ENCODE measurements at places on chromosomes 1 and 21. TPM values are rescaled to one million over a fixed set of nuclear protein-coding genes. Genes with fewer than 3 reads are reported as not detected.

GRCh38 chr21:38496224-38496623 is 2.1 kb downstream of the ERG start:
- peaks cover 32% of the 10 kb centered on the region for H3K27me3 ChIP-seq
- H3K4me3 ChIP-seq = no peak overlapping the region
- no peaks in the 10 kb centered on the region for H3K4me1 ChIP-seq
- DNase-seq = no peak

DNA sequence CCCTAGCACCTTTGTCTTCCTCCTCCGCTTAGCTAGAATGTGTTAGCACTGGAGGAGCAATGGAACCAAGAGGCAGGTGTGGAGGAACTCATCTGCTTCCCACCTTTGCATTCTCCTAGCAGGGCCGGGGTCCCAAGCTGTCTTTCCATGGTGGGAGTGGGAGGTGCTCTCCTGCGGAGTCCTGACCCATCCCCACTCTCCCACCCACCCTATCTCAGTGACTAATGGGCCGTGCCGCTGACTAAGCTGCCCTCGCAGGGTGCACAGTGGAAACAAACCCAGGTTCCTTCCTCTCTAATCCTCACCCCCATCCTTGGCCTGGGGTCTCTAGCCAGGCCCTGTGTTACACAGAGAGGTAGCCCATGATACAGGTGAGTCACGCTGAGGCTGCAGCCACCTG is 177.5 kb downstream of the HIVEP3 start:
- H3K4me1 ChIP-seq = peaks cover 30% of the 10 kb centered on the region
- no peaks in the 10 kb centered on the region for H3K27me3 ChIP-seq
- H3K4me3 ChIP-seq = no peak overlapping the region
- H3K36me3 ChIP-seq = no peaks in the 10 kb centered on the region

DNA sequence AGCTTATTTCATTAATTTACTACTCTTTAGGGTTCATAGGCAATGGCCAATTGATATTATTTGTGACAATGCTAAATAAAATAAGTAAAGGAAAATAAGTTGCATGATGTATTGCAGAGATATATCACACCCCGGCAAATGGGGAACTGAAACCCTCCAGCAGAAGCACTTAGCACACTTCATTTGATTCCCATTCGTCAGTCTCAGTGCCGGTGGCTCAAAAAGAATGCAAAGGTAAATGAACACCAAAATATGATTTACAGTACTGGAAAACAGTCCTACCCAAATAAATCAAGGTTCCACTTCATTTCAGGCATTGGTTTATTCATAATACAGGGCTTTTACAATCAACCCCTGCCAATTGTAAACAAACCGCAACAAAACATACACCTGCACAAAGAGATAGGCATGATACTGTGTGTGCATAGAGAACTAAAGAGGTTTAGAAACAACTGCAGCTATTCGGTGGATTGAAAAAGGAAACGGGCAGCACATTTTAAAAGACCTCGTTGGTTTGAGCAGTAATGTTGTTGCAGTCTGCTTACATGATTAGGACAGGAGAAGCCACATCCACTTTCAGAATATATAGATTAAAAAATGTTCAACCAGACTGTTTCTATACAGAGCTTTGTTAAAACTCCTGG is 1019.2 kb downstream of the TTLL7 start:
- no peak overlapping the region for H3K4me3 ChIP-seq
- no peaks in the 10 kb centered on the region for H3K36me3 ChIP-seq
- H3K4me1 ChIP-seq = no peaks in the 10 kb centered on the region
- DNase-seq = no peak

The NBPF6 gene
- 0.07 TPM for total RNA-seq

Data from PC-3 (cell line).